Endothelial cell (in vitro differentiated cells): ENCODE measurements at places on chromosomes 3 and 15. TPM values are rescaled to one million over a fixed set of nuclear protein-coding genes. Genes with fewer than 3 reads are reported as not detected.

TBC1D5 gene
- 48.2 TPM for total RNA-seq

SAMMSON gene
- total RNA-seq = not detected

NOX5 gene
- not detected for total RNA-seq

SUCNR1 gene
- 0.05 TPM for total RNA-seq

TXNRD3 gene
- total RNA-seq = 4.8 TPM

SERINC4 gene
- not detected for total RNA-seq

PLSCR5 gene
- total RNA-seq = not detected

CHDH gene
- 1.0 TPM for total RNA-seq
